ENCODE measurements at places on chromosomes 6 and 20. TPM values are rescaled to one million over a fixed set of nuclear protein-coding genes. Genes with fewer than 3 reads are reported as not detected.

- peak; percentile 89 for DNase-seq
Observed at GRCh38 chr6:153790048-153790447, 249.0 kb upstream of the OPRM1 start.

DNA sequence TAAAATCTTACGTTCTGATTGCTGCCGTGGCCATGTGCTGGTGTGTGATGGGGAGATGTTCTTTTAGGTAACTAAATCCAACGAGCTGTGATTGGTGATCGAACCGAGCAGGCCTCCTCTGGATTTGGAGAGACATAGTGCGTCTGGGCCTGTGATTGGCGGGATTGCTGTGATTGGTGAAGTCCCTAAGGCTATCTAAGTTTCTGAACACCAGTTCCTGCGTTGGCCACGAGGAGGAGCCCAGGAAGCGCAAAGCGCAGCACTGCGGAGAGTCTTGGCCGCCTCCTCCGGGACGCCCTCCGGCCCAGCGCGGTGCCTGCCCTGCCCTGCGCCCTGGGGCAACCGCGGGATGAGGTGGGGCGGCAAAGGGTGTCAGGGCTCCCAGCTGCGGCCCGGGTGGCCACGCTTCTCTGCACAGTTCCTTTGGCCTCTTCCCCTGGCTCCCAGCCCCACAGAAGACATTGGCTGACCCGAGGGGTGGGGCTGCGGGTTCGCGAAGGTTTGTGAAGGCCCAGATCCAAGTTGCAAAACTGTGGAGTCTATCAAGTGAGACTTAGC lies 33.0 kb downstream of the HNF4A start:
- DNase-seq: peak; percentile 63

- peak; percentile 50 for DNase-seq
Observed at GRCh38 chr6:19837511-19838441, 606 bp downstream of the ID4 start.

GRCh38 chr6:157471077-157471686 lies 90.2 kb downstream of the ZDHHC14 start:
- no peak for DNase-seq

GRCh38 chr6:15076565-15076964 lies 169.3 kb upstream of the JARID2 start:
- no peak for DNase-seq

DNA sequence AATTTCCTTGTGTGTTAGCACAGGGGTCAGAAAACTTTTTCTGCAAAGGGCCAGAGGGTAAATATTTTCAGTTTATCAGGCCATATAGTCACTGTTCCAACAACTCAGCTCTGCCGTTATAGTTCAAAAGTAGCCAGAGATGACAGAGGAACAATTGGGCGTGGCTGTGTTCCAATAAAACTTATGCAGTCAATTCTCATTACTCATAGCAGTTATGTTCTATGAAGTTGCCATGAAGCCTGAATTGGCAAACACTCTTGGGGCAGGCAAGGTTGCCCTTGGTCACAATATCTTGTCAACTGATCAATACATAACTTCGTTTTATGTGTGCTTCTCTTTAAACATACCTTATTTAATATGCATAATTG lies 304.2 kb downstream of the TFAP2C start:
- no peak for DNase-seq

DNA sequence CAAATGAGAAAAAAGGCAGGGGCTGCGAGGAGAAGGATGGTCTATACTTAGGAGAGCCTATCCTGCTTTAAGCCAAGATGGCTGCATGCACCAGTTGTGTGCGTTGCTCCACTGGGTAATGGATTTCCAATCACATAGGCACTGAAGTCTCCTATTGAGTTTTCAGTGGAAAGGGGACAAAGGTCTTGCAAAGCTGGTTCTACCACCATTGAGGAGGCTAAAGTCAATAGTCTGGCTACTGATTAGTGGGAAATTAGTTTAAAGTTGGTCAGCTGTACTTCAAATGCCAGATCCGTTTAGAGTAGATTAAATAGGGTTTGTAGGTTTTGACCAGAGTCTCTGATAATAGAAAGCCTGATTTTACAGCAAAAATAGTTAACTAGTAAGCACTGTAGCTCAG lies 104.9 kb downstream of the SESN1 start:
- no peak for DNase-seq

- DNase-seq: no peak
Observed at GRCh38 chr20:63830841-63831588, at the start of gene ZBTB46. Gene ZBTB46 (minus strand): TSS chr20:63831264. CDS start chr20:63790757, 40,507 bp downstream.

DNA sequence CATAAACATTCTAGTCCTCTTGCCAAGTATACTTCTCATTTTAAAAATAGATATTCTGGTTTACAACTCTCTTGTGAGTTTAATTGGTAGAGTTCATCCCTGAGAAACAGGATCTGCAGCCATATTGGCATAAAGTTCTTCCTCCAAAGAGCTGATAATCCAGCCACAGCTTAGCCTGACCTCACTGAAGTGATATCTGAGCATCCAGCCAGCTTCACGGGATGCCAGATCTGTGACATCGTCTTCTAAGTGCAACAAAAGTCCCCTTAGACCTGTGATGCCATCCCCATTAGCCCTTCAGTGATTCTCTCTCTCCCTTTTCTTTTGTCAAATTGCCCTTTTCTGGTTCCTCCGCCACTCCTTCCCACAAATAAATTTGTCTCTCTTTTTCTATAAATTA lies 180.6 kb upstream of the STXBP5 start:
- no peak for DNase-seq

GRCh38 chr6:16751251-16751946 lies 9.9 kb downstream of the ATXN1 start:
- DNase-seq: no peak

GRCh38 chr6:125154118-125154760 lies 666 bp downstream of the TPD52L1 start:
- no peak for DNase-seq

DNA sequence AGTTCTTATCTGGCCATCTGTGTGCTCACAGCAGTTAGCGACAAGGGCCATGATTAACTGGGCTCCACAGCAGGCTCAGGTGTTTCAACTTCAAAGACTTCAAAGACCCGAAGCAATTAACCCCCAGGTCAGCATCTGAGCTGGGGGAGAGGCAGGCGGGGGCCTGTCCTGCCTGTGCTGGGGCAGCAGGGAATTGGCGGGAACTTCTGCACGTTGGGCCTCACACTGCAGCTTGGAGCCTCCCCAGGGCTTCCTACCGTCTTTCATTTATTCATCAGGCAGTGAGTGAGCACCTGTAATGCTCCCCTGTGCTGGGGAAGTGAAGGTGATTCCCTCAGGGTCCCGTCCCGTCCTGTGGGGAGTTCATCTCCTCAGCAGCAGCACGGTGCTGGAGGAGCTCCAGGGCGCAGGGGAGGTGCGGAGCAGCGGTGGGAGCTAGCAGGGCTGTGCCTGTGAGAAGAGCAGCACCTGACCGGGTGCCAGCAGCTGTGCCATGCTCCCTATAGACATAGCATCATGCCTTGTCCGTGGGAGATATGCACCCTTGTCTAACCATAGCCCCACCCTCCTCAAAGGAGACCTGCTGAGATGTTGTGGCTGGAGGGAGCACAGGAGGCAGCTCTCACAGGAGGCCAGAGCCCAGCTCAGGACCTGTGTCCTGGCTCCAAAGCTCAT lies 51.8 kb upstream of the FRMD1 start:
- no peak for DNase-seq

- DNase-seq: no peak
Observed at GRCh38 chr6:133626096-133626666, 262.7 kb upstream of the TCF21 start.

DNA sequence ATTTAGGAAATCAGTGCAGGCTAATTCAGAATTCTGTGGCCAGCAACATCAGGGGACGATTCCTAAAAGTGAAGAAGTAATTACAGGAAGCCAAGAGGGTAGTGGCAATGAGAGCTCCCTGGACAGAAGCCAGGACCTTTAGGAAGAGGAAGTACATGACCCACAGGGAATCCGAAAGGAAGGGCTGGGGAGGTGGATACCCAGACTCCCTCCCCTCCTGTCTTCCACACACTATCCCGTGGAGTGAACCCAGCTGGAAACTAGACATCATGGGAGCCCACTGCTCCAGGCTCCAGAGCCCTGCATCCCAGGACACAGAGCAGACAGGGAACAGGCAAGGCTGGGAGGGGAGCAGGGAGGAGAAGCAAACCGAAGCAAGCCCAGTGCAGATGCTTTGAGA lies 83.0 kb downstream of the SNX5 start:
- no peak for DNase-seq

GRCh38 chr6:75524322-75524972 lies 30.8 kb upstream of the FILIP1 start:
- peak; percentile 93 for DNase-seq

DNA sequence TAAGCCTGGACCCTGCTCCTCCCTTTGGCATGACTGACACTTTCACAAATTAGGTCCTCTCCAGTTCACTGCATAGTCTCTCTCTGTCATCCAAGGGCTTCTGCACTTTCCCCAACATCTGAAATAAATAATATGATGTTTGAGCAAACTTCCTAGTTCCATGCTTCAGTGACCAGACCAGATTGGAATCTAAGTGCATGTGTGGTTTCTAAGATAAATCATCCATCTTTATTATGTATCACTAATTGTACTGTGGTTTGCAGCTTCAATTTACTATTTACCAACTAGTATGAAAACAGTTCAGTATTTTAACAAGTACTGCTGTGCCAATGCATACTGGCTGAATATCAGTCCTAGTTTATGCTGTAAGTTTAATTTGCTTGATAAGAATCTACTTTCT lies 18.7 kb downstream of the SESN1 start:
- DNase-seq: no peak

DNA sequence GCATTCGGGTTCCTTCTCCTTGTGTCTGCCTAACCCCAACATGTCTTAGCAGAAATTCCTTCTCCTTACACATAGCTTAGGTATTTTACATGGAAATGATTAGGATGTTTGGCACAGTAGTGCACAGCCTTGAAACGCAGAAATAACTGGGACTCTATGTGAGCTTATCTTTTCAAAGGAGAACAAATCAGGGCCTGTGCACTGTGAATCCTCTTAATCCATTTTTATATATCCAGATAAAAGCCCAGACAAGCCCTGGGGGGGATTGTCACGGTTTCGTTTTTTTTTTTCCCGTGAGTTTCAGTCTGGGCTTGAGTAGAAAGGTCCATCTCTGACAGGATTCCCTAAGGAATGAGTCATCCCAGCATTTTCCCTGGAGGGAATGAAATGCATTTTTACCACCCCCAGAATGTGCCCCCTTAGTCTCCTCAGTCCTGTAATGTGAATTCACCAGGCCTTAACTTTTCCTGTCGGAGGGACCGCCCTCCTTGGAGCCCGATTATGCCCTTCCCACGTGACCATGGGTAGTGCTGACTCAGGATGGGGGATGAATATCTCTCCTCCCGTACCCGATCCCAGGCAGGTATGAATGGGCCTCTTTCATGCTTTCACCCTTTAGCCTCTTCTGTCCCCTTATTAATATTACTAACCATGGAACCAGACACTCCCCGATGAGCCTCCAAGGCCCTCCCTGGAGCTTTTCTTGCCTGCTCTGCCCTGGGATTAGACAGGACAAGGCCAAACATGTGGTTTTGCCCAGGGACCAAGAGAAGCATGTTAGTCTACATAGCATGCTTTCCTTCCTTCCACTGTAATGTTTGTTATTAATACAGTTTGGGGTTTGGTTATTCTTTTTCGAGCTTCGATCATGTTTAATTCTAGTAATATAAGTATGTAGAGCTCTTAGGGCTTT lies 23.9 kb upstream of the NAA20 start:
- DNase-seq: peak; percentile 91

GRCh38 chr6:119844387-119844786 lies 494.8 kb upstream of the MAN1A1 start:
- no peak for DNase-seq

- DNase-seq: peak; percentile 42
Observed at GRCh38 chr20:9070304-9070703, 1.4 kb downstream of the PLCB4 start.

GRCh38 chr20:44717986-44718385 lies 2.8 kb downstream of the CCN5 start:
- DNase-seq: no peak

DNA sequence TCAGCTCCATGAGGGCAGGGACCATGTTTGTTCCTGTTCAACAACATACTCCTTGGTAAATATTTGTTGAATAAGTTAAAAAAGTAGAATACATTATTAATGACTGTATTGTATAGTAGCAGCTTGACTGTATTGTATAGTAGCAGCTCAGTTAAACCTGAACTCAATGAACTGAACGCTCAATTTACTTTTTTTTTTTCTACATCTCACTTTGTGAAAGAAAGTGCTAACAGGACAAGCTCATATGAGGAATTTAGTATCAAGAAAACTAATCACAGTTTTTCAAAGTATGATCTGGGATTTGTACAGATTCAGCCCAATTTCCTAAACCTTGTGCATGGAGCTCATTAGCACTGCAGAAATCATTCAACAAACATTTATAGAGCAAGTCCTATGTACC lies 38.8 kb upstream of the NR2E1 start:
- DNase-seq: no peak

- peak; percentile 48 for DNase-seq
Observed at GRCh38 chr20:51624157-51624731, 81.7 kb upstream of the NFATC2 start.

GRCh38 chr20:3383878-3384495 lies 23.5 kb downstream of the DNAAF9 start:
- DNase-seq: no peak

DNA sequence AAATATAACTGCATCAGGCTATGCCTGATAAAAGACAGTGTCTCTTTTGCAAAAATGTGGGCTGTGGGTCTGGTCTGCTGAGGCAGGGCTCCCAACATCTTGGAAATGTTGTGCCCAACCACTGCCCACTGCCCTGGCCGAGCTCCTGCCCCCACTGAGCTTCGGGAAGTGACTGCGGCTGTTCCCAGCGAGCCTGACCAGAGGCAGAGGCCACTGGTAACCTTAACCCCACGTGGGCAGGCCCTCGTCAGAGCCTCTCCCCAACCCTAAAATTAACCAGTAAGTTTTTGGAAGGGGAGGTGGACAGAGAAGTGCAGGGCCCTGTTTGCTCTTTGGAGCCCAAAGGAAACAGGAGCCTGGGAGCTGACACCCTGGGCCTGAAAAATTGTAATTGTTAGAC lies 225.9 kb downstream of the MAFB start:
- no peak for DNase-seq

ZNF831 gene
- total RNA-seq: not detected

ANKRD66 gene
- total RNA-seq: not detected

REV3L gene
- total RNA-seq: 7.9 TPM

TRIM31 gene
- 3.0 TPM for total RNA-seq

ID4 gene
- 69.8 TPM for total RNA-seq

C6orf52 gene
- not detected for total RNA-seq

SDCBP2 gene
- 3.2 TPM for total RNA-seq

NDUFAF5 gene
- 13.1 TPM for total RNA-seq

DEF6 gene
- total RNA-seq: 16.5 TPM

FGD2 gene
- not detected for total RNA-seq

MAP7 gene
- 12.9 TPM for total RNA-seq

IL17A gene
- total RNA-seq: not detected

Data from Caki2 (cell line).